ENCODE measurements at places on chromosomes 16 and 17. TPM values are rescaled to one million over a fixed set of nuclear protein-coding genes. Genes with fewer than 3 reads are reported as not detected.

ASPHD1 gene
- 4.4 TPM for total RNA-seq

- DNase-seq = no peak
Measured at GRCh38 chr17:40516581-40517285, 15.3 kb upstream of the TNS4 start.

GRCh38 chr17:75876190-75876937 is 2.0 kb downstream of the TRIM47 start:
- DNase-seq = peak; percentile 78

DNA sequence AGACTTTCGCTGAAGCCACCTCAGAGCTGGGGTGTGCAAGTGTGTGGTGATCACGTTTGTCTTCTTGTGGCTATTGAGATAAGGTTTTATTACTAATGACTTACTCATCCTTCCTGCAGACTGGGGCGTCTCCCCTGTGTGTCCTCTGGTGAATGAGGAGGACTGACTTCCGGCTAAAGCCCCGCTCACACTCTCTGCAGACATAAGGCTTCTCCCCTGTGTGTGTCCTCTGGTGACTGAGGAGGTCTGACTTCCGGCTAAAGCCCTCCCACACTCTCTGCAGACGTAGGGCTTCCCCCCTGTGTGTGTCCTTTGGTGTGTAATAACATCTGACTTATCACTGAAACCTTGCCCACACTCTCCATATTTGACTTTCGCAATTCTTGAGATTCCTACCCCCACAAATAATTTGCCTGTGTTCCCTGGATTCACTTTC is 19.4 kb downstream of the PRDM7 start:
- DNase-seq = no peak

DNA sequence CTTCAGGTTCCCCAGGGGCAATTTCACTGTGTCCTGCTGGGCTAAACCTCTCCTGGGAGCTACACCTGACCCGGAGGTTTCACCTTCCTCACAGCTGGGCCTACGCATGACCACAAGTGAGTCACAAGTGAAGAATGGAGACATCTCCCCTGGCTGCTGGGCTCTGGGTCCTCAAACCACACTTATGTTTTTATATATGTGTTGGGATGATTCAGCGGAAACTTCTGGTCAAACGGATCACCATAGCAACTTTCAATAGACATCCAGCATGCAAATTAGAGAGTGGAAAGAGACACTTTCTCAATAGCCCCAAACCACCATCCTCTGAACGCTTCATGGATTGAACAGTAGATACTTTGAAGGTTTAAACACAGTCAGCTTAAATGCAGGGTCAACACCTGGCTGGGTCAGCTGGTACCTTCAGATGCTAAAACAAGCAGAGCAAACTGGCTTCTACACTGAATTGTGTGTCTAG is 28.0 kb upstream of the MAF start:
- DNase-seq = no peak

GRCh38 chr17:64492481-64493109 is 4.3 kb downstream of the POLG2 start:
- DNase-seq = no peak

PERCC1 gene
- total RNA-seq = not detected

Data from adrenal gland (tissue), 19 donors.